Cortex of kidney (tissue), 1 donor: ENCODE measurements at places on chromosomes 16 and 17.

GRCh38 chr16:275786-276232, at the start of gene RGS11:
TSS of gene RGS11 (minus strand) at chr16:275944. CDS start at chr16:275911, 33 bp downstream.
- DNase-seq, result no peak

DNA sequence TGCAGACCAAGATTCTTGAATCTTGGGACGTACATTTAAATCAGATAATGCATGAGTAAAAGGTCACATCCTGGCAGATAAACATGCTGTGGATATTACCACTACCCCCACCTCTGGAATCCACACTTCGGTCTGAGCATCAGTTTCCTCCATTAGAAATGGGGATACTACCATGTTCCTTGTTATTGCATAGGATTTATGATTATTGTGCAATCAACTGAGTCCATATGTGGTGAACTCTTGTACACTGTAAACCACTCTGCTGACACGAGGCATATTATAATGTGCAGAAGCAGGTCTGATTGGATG, 108.7 kb downstream of the VAT1L start:
- no peak for DNase-seq

- no peak for DNase-seq
These were observed 1965.9 kb downstream of the TP53TG3F start for GRCh38 chr16:35425270-35425669.

DNA sequence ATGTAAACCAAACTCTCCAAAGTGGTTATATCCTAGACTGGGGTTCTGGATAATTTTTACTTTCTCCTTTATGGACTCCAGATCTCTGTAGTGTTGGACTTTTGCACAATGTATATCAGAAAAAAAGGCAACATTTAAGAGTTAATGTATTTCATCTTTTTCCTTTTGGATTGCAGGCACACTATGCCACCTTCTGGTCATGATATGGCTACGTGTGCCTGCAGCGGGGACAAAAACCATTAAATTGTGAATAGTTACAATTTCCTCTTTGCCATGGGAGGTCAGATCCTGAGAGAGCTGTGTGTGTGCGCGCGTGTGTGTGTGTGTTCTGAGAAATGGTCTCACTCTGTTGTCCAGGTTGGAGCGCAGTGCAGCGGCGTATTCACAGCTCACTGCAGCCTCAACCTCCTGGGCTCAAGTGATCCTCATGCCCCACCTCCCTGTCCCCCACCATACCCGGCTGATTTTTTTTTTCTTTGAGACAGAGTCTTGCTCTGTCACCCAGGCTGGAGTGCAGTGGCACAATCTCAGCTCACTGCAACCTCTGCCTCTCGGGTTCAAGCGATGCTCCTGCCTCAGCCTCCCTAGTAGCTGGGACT, 4.3 kb upstream of the SGF29 start:
- DNase-seq, result no peak

- no peak for DNase-seq
These were observed 30.6 kb upstream of the MMD start for GRCh38 chr17:55452139-55452790.
